Activated CD4-positive, alpha-beta T cell treated with anti-CD3 and anti-CD28 coated beads for 4 hours (primary cell): ENCODE measurements at places on chromosomes 2 and 18.

GRCh38 chr2:196036442-196036841 lies 32.2 kb downstream of the DNAH7 start:
- DNase-seq: no peak

GRCh38 chr2:119486886-119487285 lies 37.4 kb downstream of the SCTR start:
- DNase-seq: no peak

DNA sequence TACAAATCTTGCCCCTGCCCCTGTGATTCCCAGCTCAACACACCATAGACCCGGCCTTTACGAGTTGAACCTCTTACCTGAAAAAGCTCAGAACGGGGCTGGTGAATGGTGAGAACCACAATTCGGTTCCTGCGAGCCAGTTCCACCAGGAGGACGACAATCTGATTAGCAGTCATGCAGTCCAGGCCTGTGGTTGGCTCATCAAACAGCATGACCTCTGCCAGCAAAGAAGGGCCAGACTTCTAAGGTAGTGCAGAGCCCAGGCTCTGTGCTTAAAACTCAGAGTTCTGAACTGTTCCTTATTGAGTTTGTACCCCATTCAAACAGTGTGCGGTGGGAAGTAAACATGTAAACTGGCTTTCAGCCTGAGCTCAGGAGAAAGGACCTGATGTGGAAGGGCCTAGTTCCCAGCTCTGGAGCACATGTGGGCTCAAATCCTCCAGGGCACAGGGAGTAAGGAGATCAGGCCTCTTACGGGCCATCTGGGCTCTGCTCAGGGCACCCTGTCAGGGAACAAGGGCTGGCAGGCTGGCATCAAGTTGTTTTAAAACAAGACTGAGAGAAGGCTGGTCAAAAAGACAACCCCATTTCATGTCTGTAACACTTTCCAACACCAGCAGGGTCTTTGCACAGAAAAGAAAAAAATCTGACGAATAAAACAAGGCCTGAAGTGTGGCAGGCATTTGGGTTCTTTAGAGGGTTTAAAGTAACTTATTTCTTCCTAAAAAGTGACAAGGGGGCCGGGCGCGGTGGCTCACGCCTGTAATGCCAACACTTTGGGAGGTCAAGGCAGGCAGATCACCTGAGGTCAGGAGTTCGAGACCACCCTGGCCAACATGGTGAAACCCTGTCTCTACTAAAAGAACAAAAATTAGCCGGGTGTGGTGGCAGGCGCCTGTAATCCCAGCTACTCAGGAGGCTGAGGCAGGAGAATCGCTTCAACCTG lies 12.1 kb downstream of the ABCG5 start:
- no peak for DNase-seq

DNA sequence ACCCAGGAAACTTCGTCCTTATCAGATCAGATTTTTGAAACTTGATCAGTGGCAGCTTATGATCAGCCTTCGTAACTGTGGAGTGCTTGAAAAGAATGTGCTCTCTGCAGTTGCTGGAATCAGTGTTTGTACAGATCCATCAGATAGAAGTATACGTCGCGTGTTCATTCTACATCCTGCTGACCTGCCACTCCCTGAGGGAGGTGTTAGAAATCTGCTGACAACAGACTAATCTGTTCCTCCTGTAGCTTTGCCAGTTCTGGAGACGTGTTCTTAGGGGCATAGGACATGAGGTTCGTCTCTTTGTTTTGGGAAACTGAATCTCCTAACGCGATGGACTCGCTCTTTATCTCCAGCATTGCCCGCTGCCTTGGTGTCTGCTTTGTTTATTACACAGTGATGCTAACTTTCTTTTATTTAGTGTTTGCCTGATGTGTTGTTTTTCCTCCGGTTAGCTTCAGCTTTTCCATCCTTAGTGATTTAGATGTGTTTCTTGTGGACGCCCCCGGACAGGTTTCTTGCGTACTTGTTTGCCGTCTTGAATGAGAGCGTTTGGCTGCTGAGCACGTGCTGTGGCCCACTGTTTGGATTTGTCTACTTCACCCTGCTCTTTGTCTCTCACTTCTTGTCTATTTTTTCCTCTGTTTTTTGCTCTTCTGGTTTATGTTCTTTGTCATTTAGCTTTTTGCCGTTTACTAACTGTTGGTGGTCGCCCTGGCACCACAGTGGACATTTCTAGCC lies 17.4 kb upstream of the GAL3ST2 start:
- DNase-seq: no peak

GRCh38 chr2:217954469-217954868 lies 48.3 kb downstream of the TNS1 start:
- DNase-seq: no peak

GRCh38 chr18:59885579-59886163 lies 14.1 kb upstream of the PMAIP1 start:
- DNase-seq: peak; percentile 20

- DNase-seq: no peak
Measured at GRCh38 chr2:224160917-224161316, 121.8 kb upstream of the SERPINE2 start.

DNA sequence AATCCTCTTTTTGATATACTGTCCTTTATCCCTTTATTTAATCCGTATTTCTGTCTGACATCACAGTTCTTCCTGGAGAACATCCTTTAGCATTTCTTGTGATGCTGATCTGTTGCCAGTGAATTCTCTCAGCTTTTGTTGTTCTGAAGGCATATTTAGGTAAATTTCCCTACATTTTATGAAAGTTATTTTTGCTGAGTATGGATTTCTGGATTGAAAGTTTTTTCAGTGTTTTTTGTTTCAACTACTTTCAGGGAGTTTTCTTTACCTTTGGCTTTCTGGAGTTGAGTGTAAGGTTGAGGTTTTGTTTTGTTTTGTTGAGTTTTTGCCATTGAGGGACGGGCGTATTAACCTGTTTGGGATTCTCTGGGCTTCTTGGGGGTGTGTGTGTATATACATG lies 22.5 kb downstream of the SNTG2 start:
- no peak for DNase-seq

GRCh38 chr18:23982155-23983079 lies 32.1 kb upstream of the TTC39C start:
- no peak for DNase-seq

GRCh38 chr2:135121016-135121657 lies 69.0 kb downstream of the RAB3GAP1 start:
- no peak for DNase-seq

- no peak for DNase-seq
Measured at GRCh38 chr2:41972179-41972578, 75.6 kb upstream of the PKDCC start.

DNA sequence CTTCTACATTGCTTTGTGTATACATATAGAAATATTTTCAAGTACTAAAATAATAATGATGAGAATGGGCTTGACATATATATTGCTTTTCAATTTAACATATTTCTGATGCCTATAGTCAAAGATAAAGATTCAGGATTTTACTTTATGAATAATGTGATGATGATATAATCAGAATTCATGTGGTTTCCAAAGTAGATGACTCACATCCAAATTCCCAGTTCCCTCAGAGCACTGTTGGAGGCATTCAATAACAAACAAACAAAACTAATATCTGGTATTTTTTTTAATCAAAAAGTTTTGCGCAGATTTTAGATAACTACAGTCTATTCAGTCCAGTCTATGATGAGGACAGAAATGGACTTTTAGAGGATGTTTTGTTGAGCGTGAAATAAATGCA lies 2094.5 kb upstream of the CELF4 start:
- DNase-seq: no peak

GRCh38 chr2:221571551-221572218 lies 419 bp downstream of the EPHA4 start:
- peak; percentile 8 for DNase-seq

- no peak for DNase-seq
Measured at GRCh38 chr2:68426848-68427579, 40.1 kb downstream of the FBXO48 start.

- no peak for DNase-seq
Measured at GRCh38 chr2:99481941-99482340, 7.9 kb downstream of the REV1 start.

DNA sequence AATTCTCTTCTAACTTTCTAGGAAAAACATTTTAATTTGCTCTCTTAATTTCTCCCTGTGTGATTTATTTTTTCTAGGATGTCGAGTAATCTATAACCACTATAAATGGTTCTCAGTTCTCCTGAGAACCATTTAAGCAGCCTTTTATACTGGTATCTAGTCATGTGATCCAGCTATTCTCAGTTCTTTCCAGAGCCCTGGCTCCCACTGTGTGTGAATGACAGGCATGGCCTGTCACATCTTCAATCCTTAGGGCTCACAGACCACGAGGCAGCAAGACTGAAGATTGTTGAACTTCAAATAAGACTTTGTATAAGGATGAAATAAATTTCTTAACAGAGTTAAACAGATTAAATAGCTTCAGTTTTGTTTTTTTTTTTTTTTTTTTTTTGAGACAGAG lies 219.4 kb downstream of the HNMT start:
- no peak for DNase-seq

- DNase-seq: no peak
Measured at GRCh38 chr2:80815259-80815658, 510.7 kb upstream of the LRRTM1 start.

- DNase-seq: peak; percentile 14
Measured at GRCh38 chr2:35410431-35411061, 945.0 kb upstream of the CRIM1 start.

DNA sequence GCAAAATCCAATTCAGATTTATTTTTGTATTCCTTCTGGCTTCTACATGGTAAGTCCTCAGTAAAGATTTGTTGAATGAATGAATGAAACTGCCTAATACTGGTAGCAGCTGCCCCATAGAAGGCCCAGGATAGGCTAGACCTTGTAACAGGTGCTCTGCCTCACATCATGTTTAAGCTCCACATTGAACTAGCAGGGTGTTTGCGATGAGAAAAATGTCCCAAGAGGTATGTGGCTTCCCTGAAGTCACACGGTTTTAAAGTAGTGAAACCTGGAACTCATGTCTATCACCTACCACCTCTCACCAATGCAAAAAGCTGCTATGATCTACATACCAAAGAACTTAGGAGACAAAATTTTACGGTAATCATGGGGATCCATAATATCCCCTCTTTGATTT lies 765 bp upstream of the LHCGR start:
- DNase-seq: no peak

- peak; percentile 69 for DNase-seq
Measured at GRCh38 chr2:70086278-70086837, 919 bp upstream of the PCBP1 start.

GRCh38 chr18:70337139-70337972 lies 48.5 kb downstream of the SOCS6 start:
- no peak for DNase-seq

DNA sequence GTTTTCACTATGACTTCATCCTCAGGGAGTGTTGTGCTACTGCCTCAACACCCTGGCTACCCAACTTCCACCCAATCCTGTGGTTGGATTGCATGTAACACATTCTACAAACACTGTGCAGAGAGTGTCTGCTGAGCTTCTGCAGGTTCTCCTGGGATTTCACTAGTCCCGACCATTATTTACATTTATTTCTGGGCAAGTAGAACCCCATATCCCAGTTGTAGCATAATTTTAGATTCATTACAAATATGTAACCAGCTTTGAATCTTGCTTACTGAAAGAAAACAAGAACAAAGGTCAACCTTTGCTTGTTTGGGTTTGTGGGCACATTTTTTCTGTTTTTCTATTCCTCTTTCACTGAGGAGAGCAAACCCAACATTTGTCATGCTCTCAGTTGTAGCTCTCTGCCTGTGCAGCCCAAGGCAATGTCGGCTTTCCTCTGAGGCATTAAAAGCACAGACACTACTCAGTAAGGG lies 2036.1 kb upstream of the LRRTM1 start:
- DNase-seq: no peak

DNA sequence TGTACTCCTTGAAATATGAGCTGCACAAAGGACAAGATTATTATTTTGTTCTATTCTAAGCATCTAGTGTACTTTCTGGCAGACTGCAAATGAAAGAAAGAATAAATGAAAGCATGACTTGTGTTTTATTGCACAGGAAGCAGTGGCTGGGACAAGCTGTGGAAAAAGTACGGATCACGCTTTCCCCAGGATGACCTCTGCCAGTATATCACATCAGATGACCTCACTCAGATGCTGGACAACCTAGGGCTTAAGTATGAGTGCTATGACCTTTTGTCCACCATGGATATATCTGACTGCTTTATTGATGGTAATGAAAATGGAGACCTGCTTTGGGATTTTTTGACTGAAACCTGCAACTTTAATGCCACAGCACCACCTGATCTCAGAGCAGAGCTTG lies 49.4 kb downstream of the HNMT start:
- no peak for DNase-seq

DNA sequence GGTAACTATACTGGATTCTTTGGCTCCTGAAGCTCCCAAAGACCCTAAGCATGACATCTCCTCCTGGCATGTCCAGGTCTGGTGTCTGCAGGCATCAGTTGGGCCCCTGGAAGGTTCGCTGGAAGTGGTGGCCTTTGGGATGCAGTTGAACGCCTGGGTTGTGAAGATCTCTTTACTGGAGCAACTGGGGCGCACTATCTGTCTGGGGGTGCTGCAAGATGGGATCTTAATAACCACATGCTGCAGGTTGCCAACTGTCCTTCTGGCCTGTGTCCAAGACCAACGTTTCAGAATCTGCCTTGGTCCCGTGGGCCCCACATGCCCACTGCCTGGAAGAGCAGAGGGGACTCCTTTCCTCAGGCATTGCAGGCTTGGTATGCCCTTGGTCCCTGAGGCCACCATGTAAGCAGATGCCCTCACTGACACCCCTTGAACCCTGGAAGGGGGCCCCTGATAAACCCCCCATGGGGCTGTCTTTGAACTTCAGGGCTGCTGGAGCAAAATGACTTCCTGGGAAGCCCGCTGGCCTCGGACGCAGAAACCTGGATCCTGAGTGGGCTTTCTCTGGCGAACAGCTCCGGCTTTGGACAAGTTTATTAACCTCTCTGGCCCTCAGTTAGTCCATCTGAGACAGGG lies 101.9 kb downstream of the TWIST2 start:
- no peak for DNase-seq

DNA sequence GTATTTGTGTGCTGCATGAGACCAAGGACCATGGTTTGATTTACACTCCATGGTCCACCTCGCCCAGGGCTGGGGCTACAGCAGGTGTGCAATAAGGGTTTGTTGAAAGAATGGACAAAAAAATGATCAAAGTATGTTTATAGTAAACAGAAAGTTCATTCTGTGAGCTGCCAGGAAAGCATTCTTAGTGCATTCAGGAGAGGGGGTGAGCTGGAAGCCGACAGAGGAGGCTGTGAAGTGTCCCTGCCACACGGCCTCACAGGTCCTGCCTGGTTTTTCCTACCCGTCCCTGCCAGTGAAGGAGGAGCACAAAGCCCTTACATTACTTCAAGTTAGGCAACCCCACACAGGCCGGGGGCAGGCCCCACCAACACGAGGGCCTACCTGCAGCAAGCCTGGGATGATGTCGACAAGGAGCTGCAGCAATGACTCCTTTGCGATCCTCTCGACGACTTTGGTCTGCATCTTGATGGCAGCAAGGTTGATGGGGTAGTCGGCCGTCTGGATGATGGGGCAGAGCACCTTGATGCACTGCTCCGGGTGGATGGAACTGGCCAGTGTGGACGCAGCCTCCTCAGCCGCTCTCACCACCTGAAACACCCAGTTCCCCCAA lies 63.2 kb upstream of the TFCP2L1 start:
- DNase-seq: no peak
